Stimulated activated CD4-positive, alpha-beta T cell treated with anti-CD3 and anti-CD28 coated beads, Interleukin-1b, Interleukin-23, amount 100 ng/mL, for 1 hour (primary cell): ENCODE measurements at places on chromosomes 1 and 21.

DNA sequence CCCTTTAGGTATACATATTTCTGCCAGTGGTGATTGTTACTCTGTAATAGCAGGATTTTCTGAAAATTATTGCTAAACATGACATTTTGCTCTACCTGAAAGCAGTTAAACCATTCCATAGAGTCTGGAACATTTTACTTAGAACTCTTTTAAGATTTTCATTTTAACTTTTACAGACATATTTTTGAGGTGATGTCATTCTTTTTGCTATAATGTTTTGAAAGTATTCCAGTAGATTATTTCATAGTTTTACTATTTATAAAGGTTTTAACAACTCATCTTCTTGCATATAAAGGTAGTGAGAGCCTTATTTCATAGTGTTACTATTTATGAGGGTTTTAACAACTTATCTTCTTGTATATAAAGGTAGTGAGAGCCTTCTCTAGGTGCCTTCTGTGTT is 42.9 kb downstream of the PTBP2 start:
- no peak for DNase-seq

DNA sequence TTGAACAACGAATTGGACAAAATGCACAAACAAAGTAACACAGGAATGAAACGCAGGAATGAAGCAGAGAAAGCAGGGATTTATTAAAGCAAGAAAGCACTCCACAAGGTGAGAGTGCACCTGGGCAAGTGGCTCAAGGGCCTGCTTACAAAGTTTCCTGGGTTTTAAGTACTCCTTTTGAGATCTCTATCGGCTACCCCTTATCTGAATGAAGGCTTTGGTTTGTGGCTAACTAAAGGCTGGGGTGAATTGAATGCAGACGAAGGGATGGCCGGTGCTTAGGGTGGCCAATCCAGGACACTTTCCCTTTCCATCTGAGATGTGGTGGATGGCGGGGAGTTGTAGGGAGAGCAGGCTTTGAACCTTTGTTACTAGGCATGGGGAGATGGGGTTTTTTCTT is 151.4 kb upstream of the KIAA0040 start:
- DNase-seq, result no peak

- no peak for DNase-seq
These were observed 79.3 kb upstream of the LAMC2 start for GRCh38 chr1:183106746-183107145.

- DNase-seq, result no peak
These were observed 14.7 kb downstream of the UCK2 start for GRCh38 chr1:165842023-165842670.

DNA sequence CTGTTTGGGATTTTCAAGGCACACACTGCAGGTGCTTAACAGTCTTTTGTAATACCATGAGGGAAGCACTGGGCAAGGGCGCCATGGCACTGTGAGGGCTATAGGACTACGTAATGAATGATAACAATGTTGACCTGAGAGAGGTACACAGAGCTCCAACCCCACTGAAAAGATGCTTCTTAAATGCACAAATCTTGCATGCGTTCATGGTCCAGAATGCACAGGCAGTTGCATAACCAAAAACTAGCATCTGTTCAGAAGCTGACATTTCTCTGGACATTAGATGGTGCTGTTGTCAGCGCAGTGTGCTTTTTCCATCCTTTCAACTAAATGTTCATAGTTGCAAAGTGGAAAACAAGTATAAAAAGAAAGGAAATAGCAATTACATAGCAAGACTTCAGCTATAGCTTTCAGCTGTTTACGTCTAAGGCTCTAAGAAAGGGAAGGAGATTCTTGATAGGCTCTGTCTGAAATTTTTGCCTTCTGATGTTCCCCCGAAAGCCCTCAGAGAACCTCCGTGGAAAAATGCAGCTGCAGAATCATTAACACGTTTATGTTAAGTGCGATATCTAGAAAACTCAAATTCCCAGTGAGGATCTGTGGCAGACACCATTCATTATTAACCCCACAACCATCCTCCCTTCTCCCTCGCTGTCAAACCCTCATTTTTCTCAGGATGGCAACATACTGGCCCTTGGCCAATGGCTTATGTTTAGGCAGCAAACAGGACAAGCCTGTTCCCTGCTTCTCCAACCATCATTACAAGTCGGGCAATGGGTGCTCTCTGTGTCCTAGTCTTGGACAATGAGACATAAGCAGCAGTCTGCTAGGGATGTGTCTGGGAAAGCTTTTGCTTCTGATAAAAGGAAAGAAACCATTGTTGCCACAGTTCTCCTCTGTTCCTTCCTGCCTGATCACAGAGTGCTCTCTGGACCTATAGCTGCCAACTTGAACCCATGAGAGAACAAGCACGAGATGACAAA is 8.2 kb upstream of the TARBP1 start:
- no peak for DNase-seq

GRCh38 chr1:38721816-38722215 is 137.8 kb downstream of the RRAGC start:
- DNase-seq, result no peak

DNA sequence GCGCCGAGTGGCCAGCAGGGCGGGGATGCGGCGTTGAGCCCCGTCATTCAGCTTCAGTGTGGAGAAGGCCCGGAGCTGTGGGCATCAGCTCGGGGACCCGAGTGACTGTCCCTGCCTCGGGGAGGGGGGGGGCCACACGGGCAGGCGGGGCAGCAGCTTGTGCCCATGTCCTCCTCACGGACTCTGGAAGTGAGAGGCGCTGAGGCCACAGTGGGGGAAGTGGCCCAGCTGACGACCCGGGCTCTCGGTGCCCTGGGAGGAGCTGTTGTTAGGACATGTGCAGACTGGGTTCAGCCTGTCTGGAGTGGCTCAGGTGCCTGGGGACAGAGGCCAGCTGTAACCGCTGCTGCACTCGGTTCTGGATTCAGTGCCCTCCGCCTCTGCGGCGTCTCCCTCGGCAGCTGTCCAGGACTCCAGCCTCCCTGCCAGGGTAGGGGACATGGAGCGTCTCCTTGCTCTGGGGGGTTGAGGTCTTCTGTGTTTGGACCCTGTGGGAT is 71.1 kb downstream of the SKI start:
- no peak for DNase-seq

- DNase-seq, result no peak
These were observed 77.4 kb upstream of the SLC2A1 start for GRCh38 chr1:43035821-43036741.

GRCh38 chr1:47465605-47466004 is 27.8 kb downstream of the FOXD2 start:
- no peak for DNase-seq

GRCh38 chr1:65165269-65165993 is 17.4 kb downstream of the AK4 start:
- DNase-seq, result no peak

GRCh38 chr21:41232013-41232412 is 64.1 kb downstream of the BACE2 start:
- no peak for DNase-seq

GRCh38 chr1:228898582-228898992 is 163.3 kb downstream of the RHOU start:
- no peak for DNase-seq

DNA sequence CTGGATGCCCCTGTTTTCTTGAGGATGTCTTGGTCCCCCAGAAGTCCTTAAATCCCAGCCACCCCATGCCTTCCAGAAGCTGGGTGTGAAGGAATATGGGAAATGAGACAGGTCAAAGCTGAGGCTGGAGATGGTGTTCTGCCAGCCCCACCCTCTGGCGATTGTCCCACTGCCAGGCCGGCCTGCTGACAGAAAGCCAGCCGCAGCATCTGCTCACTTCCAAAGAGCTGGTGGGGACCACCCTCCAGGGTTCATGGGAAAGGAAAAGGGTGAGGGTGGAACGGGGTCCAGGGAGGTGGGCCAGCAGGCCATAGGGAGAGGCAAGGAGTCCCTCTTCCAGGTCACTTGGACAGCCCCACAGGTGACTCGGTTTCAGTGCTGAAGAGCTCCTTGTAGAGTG is 1.9 kb upstream of the LINGO4 start:
- DNase-seq, result no peak

GRCh38 chr1:204438628-204439027 is 27.0 kb upstream of the PPP1R15B start:
- DNase-seq, result no peak
